Right forelimb (tissue), 1 donor: ENCODE measurements at places on chromosomes 5 and 9.
A peak's percentile ranks its signal among the peaks of the same experiment; 100 is the strongest.

GRCh38 chr5:58239045-58239444 lies 220.8 kb downstream of the PLK2 start:
- DNase-seq = no peak

GRCh38 chr9:36337002-36337401 lies 63.1 kb downstream of the RNF38 start:
- no peak for DNase-seq

DNA sequence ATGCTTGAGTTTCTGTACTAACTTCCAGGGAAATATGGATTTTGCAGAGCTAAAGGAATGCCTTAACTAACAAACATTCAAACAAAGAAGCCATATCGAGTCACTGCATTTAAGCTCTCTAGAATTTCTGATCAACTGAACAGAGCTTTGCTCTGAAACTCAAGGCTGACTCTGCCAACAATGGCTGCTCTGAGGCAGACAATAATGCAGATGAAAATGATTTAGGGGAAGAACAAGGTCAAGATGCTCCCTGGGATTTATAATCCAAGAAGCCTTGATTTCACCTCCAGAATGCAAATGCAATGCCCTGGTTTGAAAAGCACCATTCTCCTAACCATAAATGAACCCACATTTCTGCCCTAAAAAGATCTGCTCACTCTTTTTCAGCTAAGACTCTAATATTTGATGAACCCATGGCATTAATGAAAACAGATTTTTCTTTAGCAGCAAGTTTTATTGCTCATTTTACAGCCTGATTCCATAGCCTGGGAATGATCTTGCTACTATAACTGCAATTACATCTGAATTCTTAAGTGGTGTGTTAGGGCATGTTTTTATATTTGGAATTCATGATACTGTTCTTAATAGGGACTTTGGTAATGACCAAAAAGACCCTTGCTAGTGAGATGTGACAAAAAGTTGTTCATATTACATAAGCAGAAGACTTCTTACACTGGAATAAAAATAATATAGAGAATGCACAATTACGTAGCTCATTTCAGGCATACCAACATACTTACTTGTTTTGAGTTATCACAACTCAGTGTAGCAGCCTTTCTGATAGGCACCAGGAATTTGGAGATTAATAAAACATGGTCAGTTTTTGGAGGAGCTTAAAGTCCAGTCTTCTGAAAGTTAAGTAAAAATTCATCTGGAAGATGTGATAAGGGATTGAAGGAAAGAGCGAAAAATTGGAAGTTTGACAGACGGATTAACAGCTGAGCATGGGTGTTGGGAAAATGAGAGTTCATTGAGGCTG lies 169.4 kb downstream of the TRPM3 start:
- DNase-seq = no peak

DNA sequence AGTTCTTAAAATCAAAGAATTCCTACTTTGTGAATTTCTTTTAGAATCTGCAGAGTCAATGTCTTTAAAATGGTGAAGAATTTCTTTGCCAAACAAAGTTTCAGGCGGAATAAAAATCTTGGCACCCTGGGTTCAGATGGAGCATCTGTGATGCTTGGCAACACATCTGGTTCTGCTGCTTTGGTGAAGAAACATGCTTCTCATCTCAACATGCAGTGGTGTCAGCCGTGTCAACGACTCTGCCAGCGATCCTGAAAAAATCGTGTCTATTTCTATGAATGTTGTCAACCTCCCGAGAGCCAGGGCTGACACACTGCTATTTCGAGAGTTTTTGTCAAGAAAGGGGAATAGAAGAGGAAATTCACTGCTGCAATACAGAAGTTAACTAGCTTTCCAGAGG lies 151.5 kb downstream of the SLF1 start:
- no peak for DNase-seq

- no peak for DNase-seq
Observed at GRCh38 chr5:67659288-67659687, 462.7 kb upstream of the CD180 start.

DNA sequence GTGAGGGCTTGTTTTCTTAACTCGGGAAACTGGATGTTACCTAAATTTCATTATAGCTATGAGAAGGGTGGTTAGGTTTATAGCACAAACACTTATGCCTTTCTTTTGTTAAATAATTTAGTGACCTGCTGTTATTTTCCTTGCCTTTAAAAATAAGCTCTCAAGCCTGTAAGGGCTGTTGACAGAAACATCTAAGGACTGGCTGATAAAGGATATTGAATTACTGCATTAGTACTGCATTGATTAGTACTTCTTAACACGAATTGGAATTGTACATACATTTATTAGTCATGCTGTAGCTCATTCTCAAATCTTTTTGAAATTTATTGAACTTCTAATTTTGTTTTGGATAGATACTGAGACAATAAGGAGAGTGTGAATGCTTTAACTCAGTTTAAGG lies 85.1 kb upstream of the DHFR start:
- DNase-seq = no peak

DNA sequence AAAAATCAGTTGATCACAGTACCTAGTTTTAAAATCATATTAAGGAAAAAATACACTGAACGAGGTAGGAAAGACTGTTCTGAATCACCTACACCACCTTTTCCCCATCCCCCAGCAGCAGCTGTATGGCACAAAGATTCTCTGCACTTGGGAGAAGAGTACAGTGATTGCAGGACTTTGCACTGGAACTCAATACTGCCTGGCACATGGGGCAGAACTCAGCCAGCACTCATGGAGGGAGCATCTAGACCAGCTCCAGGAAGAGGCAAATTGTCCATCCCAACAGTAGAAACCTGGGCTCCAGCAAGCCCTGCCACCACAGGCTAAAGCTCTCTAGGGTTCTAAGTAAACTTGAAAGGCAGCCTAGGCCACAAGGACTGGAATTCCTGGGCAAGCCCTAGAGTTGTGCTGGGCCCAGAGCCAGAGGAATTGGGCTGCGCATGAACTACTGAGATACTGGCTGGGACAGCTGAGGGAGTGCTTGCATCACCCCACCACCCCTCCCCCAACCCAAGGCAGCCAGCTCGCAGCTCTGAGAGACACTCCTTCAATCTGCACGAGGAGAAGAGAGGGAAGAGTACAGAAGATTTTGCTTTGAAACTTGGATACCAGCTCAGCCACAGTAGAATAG lies 654.4 kb upstream of the CDH6 start:
- DNase-seq = no peak

DNA sequence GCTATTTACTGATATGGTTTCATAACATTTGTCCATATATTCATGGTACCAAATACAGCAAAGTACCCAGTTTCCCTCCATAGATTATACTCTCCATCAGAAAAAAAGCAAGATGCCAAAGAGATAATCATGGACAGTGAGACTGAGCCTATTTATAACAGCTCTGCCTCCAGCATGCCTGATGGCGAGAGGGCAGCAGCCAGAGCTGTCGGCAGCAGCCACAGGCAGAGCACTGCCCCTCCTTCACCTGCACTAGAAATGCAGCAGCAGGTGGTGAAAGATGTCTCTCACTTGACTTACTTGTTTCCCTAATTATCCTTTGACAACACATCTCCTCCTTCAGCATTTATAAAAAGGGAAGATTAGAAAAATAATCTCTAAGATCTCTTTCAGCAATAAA lies 32.4 kb downstream of the CTNNAL1 start:
- DNase-seq = no peak

GRCh38 chr9:34887841-34888240 lies 70.2 kb upstream of the PHF24 start:
- DNase-seq = no peak

- DNase-seq = peak; percentile 77
Observed at GRCh38 chr9:17905366-17905765, 326.5 kb downstream of the SH3GL2 start.

GRCh38 chr5:144634138-144634537 lies 463.5 kb downstream of the KCTD16 start:
- no peak for DNase-seq
